ENCODE measurements at places on chromosomes 3 and 15.

DNA sequence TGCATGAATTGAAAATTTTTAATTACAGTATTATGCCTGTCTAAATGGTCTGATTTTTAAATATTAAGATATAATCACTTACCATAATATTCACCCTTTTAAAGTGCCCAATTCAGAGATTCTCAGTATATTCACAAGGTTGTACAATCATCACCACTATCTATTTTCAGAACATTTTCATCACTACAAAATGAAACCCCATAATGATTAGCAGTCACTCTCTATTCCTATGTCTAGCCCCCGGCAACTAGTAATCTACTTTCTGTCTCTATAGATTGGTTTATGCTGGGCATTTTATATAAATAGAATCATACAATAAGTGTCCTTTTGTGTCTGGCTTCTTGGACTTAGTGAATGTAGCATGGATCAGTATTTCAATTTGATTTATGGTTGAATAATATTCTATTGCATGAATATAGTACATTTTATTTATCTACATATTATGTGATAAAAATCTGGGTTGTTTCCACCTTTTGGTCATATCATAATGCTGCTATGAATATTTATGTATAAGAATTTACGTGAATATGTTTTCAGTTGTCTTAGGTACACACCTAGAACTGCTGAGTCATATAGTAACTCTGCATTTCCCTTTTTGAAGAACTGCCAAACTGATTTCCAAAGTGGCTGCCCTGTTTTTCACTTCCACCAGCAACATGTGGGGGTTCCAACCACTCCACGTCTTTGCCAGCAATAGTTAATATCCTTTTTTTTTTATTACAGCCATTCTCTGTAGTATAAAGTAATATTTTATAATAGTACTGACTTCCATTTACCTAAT lies 485.7 kb upstream of the ZNF385D start:
- no peak for DNase-seq

DNA sequence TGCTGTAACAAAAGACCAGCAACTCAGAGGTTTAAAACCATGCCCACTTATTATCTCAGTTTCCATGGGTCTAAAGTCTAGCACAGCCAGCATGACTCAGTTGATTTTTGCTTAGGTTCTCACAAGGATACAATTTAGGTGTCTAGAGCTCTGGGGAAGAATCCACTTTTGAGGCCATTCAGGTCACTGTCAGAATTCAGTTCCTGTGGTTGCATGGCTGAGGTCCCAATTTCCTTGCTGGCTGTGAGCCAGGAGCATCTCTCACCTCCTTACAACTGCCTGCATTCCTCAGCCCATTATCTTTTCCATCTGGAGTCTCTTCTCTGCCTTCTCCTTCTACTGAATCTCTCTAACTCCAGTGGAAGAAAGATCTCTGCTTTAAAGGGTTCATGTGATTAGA lies 240.5 kb upstream of the CFAP20DC start:
- no peak for DNase-seq

DNA sequence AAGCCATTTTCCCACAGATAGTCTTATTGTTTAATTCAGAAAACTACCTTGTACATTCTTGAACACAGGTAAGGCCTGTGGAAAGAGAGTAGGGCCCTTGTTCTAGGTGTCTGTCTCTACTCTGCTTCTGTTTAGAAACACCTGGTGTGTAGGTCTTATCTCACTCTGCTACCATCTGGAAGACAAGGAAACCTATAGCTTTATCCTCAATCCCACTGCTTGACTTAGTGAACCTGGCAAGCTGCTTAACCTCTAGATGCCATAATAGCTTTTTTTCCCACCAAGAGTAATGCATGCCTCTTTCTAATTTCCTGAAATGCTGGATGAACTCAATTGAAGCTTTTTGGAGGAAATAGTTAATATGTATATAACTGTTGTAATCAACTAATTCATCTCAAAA lies 82.6 kb upstream of the RAP2B start:
- no peak for DNase-seq

DNA sequence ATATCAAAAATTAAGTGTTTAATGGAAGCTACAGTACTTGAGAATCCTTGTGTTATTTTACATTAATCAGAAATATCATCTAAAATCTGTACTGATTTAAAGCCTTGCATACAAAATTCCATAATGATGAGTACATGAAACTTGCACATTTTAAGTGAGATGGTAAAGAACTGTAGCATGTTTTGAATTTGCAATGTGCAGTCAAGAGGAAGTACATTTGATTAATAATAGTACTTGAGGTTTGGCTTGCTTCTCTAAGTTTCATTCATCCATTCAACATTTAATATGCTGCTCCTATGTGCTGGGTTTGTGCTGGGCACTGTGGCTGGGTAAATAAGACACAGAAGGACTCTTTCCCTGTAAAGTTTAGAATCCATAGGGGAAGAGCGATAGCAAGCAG lies 332.3 kb downstream of the CNTN3 start:
- no peak for DNase-seq

- DNase-seq = no peak
Measured at GRCh38 chr3:132245552-132246142, 71.6 kb upstream of the ACP3 start.

DNA sequence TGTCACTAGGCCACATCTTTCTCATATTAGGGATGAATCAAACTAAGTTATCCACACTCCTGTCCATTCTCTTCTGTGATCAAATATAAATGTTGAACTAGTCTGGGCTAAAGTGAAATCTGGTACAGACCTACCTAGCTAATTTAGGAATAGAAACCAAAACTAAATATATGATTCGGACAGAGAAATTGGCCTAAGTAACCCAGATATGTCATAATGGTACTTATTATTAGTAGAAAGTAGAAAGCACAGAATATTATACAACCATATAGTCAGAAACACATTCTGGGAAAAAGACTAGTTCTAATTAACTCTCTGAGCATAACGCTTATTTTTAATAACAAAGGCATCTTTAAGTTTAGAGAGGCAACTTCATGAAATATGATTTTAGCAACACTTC lies 389.0 kb downstream of the LSAMP start:
- DNase-seq = no peak

GRCh38 chr3:29215948-29216347 lies 64.9 kb upstream of the RBMS3 start:
- DNase-seq = no peak

DNA sequence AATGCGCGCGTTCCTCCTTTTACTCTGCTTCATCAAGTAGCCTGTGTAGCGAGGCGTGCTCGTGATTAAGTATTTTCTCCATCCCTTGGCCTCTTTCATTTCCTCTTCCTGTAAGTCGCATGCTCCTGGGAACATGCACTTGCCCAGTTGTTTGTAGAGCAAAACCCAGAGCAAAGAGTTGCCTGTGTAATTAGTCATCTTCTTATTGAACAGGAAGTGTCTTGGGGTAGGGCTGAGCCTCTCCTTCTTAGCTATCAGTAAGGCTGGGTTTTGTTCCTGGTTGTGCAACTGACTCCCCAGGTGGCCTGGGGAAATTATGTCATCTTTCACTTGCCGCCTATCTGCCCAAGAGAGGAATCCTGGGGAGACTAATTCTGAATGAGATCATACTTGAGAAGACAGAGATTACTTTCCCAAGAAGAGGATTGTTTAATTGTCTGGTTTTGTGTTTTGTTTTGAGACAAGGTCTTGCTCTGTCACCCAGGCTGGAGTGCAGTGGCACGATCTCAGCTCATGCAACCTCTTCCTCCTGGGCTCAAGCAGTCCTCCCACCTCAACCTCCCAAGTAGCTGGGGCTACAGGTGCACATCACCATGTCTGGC lies 14.9 kb downstream of the LIPH start:
- no peak for DNase-seq

GRCh38 chr3:22122567-22122966 lies 371.6 kb upstream of the ZNF385D start:
- no peak for DNase-seq

DNA sequence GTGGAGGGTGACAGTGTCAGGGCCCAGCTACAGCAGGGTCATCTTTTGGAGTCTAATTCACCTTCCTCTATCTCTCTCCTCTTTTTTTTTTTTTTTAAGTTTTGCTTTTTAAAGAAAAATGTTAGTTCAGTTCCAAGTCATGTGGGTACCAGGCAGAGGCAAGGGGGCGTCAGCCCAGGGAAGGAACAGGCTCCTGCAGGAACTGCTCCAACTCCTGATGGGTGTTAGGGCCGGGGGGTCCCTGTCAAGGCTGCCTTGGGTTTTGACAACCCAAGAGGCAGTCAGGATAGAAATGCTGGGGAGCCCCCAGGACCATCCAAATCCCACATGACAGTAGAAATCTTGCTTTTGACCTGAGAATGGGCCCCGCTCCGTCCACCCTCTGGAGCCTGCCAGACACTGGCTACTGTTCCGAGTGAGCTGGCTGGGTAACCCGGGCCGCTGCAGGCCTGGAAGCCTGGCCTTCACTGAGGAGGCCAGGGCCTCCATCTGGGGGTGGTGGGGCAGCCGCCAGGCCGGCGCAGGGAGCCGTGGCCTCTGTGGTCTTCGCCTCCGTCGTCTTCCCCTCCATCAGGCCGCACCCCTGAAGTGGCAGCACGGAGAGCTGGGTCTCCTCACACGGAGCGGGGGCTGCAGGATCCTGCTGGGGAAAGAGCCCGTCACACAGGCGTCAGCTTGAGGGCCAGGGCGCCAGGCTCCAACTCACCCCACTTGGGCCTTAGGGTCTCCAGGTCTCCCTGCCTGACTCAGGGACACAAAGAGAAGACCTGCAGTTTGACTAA lies 24.2 kb downstream of the RNU5B-1 start:
- DNase-seq = no peak

- no peak for DNase-seq
Measured at GRCh38 chr3:177516158-177517011, 319.1 kb upstream of the TBL1XR1 start.

DNA sequence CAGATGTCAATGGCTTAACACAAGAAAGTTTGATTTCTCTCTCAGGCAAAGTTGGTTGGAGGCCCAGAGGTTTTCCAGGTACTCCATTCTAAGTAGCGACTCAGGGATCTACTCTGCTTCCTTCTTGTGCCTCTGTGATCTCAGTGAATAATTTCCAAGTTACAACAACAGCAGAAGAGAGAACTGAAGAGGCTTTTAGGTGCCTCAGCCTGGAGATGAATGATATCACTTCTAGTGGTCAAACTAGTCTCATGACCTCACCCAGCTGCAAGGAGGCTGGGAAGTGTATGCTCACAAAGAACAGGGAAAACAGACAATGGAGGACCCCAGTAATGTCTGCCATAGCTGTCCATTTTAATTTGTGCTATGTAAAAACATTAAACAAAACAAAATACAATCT lies 4.6 kb upstream of the PRICKLE2 start:
- no peak for DNase-seq

DNA sequence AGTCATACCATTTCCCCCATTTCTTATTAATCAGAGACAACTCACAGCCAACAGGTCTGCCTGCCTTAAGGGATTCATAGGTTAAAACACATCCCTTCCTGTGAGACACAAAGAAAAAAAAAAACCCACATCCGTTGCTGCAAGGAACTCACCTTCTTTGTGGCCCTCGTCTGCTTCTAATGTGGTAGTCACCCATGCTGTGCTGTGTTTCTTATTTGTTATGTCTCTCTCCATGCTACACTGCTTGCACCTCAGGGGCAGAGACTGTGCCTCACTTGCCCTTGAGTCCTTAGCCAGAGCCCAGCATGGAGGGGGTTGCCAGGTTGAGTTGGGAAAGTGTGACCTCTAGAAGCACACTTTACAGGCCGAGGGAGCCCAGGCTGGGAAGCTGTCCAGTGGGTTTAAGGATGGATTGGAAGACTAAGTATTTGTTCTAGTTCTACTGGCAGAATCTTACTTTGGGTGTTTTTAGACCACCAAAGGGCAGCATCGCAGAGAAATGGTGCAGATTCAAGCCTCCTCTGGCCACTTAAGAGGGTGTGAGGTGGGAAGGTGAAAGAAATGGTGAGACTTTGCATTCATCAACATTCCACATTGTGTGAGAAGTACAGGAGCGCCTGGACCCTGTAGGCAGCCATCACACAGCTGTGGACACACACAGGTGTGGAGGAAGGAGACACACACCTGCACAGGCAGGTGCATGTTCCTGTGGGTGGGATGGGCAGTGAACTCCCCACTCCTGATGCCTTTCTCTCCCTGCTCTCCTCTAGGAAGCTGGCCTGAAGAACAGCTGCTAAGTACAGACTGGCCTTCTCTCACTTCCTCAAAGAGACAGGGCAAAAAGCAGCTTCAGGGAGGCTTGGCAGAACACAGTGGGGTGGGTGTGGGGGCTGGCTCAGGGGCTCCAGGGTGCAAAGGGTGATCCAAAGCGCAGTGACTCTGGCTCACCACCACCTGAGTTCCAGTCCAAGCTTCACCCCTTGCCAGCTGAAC lies 48.8 kb downstream of the GLB1 start:
- peak; percentile 45 for DNase-seq

GRCh38 chr3:25901796-25902195 lies 111.9 kb downstream of the OXSM start:
- peak; percentile 30 for DNase-seq

GRCh38 chr3:157107644-157108133 lies 52.3 kb downstream of the CCNL1 start:
- no peak for DNase-seq

DNA sequence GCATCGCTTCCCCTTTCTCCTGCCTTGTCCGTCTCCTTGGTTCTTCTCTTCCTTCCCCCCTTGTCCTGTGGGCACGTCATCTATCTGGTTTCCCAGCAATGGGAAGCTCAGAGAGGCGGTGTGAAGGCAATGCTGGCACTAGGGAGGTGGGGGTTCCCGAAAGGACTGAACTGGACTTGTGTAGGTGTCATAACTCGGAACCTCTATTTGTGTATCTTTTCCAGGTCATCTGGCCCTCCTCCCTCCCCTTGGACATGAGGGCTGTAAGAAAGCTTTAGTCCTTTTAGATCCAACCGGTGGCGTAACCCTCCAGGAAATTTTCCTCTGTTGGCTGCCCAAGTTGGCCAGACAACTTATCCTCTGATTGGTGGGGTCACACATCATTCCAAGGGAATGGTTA lies 231.5 kb upstream of the TLE3 start:
- DNase-seq = no peak

All from CD4-positive, CD25-positive, alpha-beta regulatory T cell (primary cell).